ENCODE measurements at places on chromosomes 7 and 10.

DNA sequence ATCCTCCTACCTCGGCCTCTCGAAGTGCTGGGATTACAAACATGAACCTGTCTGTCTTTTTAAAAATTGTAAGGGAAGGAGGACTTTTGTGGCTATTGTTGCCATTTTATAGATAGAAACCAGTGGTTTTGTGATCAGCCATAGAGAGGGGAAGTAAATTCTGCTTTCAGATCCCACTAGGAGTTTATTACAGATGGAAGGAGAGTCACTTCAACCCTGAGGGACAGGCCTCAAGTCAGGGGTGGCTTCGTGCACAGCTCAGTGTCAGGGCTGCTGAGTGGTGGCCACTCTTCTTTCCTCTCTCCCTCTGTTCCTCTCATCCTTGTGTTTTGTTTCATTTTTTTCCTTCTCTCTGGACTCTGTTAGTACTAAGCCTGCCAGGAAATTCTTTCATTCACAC lies 60.8 kb downstream of the OGDH start:
- no peak for DNase-seq

- no peak for DNase-seq
Measured at GRCh38 chr10:131724891-131725580, 175.8 kb upstream of the PPP2R2D start.

GRCh38 chr7:7535691-7536090 lies at the start of gene COL28A1:
Gene COL28A1, minus strand, starts transcription at chr7:7535873. Its CDS starts 2,998 bp downstream, at chr7:7532875.
- DNase-seq: no peak

DNA sequence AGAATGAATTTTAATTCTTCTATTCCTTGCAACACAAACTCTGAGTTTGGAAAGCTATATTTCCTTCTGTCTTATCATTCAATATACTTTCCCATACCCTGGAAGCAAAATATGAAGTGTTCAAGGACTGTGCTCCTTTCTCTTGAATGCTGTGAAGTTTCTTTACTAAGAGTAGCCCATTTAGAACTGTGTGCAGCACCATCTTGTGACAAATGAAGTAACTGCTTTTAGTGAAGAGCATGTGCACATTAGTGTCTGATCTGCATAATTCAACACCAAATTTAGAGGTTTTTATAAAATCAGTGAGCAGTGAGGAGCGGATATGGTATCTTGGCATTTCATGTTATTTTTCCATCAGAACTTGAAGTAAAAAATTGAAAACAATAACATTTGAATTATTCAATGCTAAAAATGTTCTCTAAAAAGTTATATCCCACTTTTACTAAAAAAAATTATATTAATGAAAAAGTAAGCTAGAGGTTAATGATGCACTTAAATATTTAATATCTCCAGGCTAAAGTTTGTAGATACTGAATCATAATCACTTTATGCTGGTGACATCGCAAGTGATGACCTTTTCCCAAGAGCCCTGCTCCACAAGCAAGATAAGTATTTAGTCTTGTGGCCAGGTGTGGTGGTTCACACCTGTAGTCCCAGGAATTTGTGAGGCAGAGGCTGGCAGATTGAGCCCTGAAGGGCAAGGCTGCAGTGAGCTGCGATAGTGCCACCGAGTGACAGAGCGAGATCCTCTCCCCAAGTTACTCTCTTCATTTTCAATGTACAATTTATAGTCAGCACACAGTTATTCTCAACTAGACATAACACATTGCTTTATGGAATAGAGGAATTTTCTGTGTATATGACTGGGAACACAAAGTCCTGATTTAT lies 108.8 kb upstream of the PCLO start:
- DNase-seq: no peak

DNA sequence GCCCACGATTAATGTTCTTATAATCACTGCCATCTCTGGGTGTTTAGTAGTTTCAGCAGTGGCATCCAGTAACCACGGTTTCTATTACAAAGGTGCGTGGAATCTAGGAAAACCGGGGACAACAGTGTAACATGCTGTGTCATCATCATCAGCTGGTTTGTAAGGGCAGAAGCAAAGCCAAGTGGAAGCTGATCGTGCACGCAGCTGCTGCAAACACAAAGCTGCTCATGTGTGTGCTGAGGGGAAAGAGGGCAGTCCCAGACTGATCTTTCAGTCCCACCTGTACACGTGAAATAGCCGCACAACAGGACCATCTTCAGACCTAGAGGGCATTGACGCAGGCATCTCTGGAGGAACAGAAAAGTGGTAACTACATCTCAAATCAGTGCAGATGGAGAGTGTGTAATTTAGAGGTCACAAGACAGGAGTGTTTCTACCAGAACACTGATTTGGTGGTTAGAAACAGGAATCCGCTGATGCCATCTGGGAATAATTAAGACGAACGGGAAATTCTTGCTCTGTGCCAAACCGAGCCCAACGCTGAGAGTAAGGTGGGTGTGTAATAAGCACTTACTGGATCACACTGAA lies 13.4 kb downstream of the ANKRD16 start:
- no peak for DNase-seq

GRCh38 chr10:84365335-84365881 lies 37.0 kb downstream of the CCSER2 start:
- DNase-seq: no peak

DNA sequence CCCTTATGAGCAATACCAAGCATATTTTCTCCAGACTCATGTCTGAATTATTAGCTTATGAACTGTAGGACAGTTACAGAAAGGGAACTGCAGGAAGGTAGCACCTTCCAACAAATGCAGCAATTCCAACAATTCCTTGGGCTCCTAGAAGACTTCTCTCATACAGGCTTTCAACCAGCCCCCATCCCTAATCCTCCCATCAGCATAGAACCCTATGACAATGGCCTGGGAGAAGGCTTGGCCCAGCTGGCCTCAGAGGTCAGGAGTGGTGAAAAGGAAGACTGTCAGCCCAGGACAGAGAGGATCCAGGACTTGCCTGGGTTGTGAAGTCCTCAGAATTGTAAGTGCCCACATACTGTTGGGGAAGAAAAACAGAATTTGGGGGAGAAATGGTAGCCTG lies 5.9 kb downstream of the VPS41 start:
- DNase-seq: no peak

DNA sequence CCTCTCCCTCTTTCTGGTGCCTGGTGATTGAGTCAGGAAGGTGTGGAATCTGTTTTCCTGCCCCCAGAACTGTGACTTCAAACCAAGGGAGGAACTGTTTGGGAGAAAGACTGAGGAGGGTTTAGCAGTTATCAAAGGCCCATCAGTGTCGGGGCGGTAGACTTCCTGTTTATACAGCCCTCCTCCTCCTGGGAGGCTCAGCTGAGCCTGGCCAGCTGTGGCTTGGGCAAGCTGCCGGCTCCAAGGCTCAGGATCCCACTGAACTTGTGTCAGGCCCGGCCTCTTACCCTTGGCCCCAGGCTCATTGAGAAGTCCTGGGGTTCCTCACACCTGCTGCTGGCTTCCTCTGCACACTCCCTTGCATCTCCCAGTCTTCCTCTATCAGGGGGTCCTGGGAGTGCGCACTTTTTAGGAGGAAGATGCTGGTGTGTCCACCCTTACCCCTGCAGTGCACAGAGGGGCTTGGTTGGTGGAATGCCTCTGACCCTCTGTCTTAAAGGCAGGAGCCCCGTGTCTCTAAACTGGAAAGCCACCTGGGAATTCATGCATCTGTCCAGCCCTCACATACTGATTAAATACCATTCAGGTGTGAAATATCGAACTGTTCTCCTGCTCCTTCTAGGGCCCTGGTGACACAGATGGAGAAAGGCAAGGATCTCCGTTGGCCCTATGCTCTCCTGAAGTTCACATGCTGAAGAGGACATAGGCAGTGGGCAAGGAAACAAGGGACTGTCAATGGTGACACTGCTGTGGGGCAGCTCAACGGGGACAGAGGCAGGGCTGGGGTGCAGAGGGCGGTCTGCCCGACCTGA lies 32.4 kb downstream of the CXCL12 start:
- DNase-seq: no peak

Data from activated CD8-positive, alpha-beta memory T cell treated with anti-CD3 and anti-CD28 coated beads for 4 hours (primary cell).